ENCODE measurements at places on chromosomes 3 and 15.

DNA sequence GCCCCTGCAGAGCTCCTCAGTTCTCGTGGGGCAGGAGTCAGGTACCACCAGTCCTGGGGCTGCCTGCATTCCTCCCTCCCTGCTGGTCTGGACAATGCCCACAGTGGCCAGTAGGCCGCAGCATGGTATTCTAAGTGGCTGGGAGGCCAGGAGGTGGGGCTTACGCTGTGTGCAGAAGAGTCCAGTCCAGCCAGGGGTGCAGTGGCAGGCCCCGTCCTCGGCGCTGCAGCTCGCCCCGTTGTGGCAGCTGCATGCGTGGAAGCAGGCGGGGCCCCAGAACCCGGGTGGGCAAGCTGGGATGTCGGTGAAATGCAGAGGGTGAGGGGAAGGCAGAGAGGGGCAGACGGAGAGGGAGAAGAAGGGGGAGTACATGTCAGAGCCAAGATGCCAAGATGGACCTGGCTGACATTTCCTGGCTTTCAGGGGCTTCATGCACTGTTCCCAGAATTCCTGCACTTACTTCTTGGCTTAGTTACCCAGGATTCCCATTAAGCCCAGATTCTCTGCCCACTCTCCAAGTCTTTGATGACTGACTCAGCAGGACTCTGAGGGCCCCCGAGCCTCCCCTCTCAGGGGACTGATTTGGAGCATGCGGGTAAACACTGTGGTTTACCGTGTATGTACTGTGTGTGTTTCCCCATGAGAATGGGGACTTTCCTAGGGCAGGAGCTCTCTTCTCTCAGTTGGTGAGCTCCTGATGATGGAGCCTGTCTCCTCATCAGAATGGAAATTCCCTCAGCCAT is 47.5 kb downstream of the RAB11A start:
- DNase-seq, result peak; percentile 5

GRCh38 chr3:157128771-157129681 is 30.9 kb downstream of the CCNL1 start:
- no peak for DNase-seq

DNA sequence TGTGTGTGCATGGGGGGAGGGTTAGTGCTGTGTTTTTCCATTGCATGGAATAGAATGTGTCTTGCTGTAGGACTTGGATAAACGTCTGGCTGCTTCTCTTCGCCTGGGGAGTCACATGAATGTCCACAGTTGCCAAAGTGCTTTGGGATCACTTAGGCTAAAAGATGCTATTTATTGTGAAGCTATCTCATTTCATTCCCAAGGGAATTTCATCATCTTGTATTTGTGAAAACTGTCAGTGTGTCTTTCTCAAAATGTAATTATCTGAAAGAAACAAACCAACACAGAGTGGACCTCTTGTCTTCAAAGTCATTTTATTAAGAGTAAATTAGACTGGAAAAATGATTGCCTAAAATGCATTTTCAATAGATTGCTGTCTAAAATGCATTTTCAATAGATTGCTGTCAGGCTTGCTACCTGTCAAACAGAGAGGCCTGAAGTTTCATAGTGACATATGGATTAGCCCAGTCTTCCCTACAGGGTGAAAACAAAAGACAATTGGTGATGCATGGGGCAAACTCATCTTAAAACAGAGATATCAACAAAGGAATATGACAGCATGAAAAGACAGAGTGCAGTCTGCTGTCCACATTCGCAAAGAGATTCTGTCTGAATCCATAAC is 117.1 kb upstream of the GOLIM4 start:
- DNase-seq, result no peak

DNA sequence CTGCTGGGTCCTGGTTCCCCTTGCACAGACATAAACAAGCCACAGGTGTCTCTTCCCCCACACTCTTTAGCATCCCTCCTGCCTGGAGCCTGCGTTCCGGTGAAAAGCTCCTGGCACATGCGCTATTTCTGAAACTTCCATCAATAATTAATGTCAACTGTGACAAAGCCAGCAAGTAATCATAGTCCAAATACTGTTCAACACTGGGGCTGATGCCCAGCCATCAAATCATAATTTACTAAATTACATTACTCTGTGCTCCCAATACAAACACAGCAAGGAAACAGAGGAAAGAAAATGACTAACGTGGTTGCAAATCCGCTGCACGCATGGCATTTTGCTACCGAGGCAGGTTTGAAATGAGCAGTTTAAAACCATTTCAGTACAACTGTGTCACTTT is 294.7 kb downstream of the ERC2 start:
- no peak for DNase-seq

DNA sequence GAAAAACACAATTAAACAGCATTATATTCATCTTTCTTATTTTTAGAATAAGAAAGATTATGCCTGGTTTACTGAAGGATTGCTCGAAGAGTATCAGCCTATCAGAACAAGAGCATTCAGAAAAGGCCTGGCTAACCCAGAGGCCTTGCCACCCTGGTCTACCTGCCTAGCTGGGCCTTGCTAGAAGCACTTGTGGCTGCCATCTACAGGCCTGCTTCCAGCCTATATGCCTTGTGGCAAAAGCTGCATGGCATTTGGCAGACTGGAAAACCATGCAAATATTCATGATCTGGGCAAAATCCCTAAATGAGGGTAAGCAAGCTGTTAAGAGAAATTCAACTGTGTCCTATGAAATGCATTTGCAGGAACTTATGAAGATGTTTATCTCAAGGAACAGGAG is 9.3 kb upstream of the ATP13A4 start:
- no peak for DNase-seq

DNA sequence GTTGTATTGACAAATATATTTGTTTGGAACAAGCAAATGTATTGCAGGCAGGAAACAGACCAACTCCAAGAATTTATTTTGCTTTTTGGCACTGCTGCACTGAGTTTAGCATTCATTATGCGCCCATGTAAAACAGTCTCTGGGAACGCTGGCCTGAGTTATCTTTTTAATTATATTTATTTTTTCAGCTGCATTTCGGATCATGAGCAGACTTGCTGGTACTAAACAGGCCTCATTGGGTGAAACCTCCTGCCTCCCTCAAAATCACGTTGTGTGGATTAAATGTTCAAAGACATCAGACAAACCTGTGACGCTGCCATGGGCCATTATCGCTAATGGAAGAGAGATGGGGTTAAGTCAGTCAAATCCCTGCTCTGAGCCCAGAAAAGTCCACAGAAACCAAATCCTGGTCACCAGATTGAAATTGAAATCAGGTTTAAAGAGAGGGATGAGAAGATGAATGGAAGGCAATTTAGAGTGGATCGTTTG is 511.1 kb upstream of the PROK2 start:
- no peak for DNase-seq

DNA sequence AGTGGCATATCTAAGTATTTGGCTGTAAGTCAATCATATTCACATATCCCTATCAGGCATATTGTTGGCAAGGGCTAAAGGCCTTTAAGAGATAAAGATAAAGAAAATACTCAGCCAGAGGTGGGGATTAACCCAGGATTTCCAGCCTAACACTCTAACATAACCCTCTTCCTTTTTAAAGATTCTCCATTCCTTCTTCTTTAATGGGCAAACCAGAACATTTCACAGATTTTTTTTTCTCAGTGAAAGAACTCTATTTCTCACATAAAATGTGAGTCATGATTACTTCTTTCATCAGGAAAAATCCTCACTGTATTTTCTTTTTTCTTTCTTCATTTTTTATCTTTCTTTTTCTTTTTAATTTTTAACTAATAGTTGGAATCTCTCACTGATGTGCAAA is 200.4 kb downstream of the NR1D2 start:
- DNase-seq, result no peak

GRCh38 chr3:176650478-176650877 is 546.8 kb downstream of the TBL1XR1 start:
- no peak for DNase-seq

GRCh38 chr3:99620976-99621375 is 17.4 kb upstream of the COL8A1 start:
- no peak for DNase-seq

GRCh38 chr15:63231206-63231605 is 41.8 kb downstream of the RAB8B start:
- DNase-seq, result no peak

- DNase-seq, result no peak
Measured at GRCh38 chr15:75314552-75315290, 21.1 kb upstream of the COMMD4 start.

DNA sequence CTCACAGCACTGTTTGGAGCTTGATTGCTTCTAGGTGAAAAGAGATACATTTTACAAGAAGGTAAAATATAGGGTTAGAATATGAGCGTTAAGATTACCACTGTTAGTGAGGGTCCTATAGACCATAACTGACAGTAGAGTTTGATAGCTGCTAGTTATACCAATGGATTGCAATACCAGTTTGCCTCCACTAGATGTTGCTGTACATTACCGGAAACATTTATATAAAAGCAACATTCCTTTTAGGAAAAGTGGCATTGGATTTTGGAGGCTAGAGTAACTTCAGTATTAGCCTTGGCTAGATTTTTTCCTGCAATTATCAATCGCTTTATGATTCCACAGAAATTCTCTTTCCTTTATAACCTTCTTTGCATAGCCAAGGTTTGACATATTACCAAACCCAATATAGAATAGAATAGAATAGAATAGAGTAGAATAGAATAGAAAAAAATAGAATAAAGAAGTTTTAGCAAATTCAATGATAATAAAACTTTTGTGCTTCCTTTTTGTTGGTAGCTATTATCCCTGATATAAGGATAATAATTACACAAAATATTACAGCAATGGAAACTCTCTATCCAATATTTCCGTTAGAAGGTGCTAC is 1093.6 kb upstream of the ALCAM start:
- no peak for DNase-seq

GRCh38 chr3:71973274-71974030 is 188.5 kb upstream of the PROK2 start:
- no peak for DNase-seq

DNA sequence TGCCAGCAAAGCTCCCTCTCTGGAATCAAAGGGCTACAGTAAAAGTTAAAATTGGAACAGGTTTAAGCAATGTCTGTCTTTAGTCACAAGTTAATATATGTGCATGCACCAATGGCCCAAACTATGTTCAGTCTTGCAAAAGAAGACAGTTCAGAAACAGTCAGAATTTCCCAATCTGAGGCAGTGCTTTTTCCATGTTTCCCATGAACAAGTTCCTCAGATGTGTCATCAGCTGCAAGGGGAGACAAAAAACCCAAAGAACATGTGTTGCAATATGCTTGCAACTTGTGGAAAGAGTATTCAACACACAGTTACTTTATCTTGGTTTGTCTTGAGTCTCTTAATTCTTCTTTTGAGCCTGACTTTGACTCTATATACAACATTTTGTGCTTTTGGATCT is 148.4 kb downstream of the USP13 start:
- DNase-seq, result no peak

DNA sequence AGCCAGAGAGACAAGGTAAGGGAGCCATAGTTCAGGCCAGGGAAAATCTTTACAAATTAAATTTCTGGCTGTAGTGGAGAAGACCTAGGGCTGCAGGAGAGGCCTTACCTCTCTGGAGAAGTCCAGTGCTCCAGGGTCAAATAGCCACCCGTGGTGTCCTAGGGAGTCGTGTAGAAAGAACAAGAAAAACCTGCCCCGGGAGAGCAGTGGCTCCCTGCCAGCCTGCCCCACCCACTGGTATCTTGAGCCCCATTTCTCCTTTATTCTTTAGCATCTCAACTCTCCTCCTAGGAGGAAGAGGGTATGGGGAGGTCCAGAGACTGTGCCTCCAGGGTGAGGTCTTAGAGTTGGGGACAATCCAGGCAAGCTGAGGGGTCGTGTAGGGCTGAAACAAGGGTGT is 32.1 kb upstream of the NTRK3 start:
- no peak for DNase-seq

GRCh38 chr15:51310064-51310463 is 28.3 kb downstream of the CYP19A1 start:
- DNase-seq, result no peak
